ENCODE measurements at places on chromosomes 7 and 10.

DNA sequence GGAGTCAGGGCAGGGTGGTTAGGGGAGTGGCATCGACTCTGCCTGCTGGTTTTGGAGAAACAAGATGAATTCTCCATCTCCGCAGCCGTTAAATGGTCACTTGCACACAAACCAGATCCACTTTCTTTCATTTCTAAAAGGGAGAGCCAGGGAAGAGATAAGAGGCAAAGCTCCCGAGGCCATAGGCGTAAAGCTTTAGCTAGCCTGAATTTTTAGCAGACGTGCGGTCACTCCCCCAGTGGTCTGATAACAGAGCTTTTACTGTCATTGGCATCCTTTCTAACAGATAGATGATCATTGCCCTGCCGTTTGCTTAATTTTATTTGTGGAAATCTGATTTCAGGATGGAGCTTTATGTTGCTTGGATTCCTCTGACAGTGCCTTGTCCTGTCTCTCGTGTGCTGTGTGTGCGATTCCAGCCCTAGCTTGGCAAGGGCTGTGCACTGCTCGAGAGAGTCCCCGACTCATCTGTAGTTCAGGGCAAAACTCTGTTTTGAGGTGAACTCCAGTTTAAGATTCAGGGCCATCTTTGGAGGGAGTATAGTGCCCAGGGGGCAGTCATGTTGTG lies 62.5 kb downstream of the GATA3 start:
- no peak for DNase-seq

GRCh38 chr7:55100544-55101327 lies 81.9 kb downstream of the EGFR start:
- DNase-seq = no peak

GRCh38 chr10:89921403-89921802 lies 220.0 kb downstream of the KIF20B start:
- DNase-seq = no peak

DNA sequence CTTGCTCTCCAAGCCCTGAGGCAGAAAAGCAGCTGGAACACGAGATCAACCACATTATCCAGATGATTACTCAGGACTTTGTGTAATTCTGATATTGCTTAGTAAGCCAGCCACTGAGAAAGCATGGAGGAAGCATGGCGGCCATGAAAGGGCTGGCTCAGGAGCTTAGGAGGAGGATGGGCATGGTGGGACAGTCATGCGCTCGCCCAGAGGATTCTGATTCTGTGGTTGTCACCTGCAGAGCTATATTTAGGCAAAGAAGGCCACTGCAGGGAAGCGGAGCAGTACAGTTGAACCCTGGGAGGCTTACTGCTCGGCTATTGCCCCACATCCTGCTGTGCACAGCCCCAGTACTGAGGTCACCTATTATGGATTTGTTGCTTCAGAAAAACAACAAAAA lies 128.8 kb upstream of the DNAJB12 start:
- no peak for DNase-seq

DNA sequence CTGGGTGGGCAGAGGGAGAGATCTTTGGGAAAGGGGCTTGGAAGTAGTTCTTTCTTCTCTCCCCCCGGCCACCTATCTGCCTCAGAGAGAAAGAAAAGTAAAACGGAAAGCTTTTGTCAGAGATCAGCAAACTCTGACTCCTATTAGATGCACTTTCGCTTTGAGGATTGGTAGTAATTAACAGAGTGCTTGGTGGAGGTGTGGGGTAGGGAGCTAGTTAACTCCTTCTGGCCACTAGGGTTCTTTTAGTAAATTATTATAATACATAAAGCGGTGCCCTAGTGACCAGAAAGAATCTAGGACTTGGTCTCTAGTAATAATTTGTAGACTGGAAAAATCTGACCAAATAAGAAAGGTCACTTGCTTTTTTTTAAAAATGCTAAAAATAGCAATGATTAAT lies 54.6 kb downstream of the CPVL start:
- DNase-seq = no peak

DNA sequence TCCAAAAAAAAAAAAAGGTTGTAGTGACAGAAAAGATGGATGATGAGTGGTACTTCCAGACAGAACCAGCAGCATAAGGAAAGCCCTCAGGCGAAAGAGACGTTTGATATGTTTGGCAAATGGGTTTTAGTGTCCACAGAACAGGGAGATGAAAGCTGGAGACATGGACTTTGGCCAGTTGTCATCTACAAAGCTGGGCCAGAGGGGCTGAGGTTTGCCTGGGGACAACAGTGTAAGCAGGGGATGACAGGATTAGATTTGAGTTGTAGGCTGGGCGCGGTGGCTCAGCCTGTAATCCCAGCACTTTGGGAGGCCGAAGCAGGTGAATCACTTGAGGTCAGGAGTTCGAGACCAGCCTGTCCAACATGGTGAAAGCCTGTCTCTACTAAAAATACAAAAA lies 47.8 kb upstream of the ELN start:
- no peak for DNase-seq

GRCh38 chr7:130896051-130896881 lies 162.3 kb upstream of the KLF14 start:
- DNase-seq = no peak

- DNase-seq = no peak
Observed at GRCh38 chr7:112981966-112982365, 104.7 kb downstream of the GPR85 start.

DNA sequence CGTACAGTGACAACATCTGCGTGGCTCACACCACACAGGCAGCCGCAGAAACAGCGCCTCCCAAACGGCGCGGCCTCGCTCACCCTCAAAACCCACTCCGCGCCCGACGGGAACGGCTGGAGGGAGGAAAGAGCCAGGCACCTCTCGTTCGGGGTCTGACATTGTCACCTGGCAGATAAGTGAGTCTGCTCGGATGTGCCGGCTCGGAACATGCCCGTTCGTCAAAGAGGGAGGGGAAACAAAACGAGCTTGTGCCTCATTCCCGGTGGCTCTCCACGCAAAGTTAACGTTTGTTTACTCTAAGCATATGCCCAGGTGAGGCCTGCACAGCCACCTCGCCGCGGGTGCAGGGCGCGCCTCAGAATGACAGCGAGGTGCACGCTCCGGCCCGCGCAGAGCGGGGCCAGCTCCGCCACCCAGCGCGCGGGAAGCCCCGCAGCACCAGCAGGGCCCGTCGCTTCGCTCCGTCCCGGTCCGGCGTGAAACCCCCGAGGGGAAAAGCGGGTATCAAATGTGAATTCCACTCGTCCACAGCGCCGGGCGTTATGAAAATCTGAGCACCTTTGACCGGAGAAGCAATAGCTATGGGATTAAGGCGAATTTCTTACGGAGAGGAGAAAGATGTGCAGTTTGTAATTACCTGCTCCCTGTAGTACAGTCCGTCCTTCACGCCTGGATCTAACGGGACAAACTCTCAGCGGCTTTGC lies 13.1 kb downstream of the CNPY1 start:
- DNase-seq = no peak

- no peak for DNase-seq
Observed at GRCh38 chr10:7601023-7601656, 65.6 kb downstream of the ITIH5 start.

DNA sequence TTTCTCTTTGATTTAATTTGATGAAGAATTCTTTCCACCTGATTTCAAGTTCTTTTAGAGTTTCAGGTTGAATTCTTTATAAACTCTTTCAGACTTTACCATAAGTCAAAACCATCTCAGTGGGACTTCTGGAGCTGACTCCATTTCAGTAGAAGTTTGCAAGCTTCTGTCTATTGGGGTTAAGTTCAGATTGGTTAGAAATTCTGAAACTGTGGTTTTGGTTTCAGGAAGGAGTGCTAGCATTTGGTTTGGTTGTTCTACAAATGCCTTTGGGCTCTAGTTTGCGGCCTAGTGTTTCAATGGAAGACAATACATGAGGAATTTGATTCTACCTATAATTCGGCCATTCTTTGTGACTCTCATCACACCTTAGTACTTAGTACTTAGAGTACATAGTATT lies 176.8 kb upstream of the RHOBTB1 start:
- DNase-seq = no peak

All from stimulated activated CD4-positive, alpha-beta T cell treated with anti-CD3 and anti-CD28 coated beads, Interleukin-2, amount 100 ng/mL, for 24 hours (primary cell).